ENCODE measurements at places on chromosomes 1 and 21.
A peak's percentile ranks its signal among the peaks of the same experiment; 100 is the strongest.

- no peak for DNase-seq
Observed at GRCh38 chr1:229231754-229232119, 39.2 kb upstream of the RAB4A start.

DNA sequence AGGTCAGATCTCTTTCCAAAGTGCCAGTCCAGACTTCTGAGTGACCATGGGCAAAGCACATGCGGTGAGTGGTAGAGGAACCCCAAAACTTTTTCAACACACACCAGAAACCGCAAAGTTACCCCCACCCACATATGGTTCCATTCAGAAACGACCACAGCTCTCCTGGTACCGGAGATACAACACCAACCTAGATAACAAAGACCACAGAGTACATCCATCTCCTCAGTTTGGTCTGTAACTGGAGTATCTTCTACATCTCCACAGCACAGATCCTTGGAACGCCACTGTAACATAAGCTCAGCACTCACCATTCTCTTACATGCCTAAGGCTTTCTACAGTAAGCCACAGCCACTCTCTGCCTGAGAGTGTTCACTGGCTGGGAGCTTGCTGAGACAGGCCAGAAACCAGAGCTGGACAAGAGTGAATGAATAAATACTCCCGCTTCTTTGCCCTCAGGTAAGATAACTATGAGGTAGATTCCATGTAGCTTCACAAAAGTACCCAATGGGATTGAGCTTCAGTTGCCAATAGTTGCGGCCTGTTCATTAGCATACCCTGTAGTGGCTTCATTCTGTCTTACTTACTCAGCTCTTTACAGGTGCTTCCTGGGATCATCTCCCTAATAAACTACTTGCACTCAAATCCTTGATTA, 81.8 kb downstream of the SMYD3 start:
- no peak for DNase-seq

DNA sequence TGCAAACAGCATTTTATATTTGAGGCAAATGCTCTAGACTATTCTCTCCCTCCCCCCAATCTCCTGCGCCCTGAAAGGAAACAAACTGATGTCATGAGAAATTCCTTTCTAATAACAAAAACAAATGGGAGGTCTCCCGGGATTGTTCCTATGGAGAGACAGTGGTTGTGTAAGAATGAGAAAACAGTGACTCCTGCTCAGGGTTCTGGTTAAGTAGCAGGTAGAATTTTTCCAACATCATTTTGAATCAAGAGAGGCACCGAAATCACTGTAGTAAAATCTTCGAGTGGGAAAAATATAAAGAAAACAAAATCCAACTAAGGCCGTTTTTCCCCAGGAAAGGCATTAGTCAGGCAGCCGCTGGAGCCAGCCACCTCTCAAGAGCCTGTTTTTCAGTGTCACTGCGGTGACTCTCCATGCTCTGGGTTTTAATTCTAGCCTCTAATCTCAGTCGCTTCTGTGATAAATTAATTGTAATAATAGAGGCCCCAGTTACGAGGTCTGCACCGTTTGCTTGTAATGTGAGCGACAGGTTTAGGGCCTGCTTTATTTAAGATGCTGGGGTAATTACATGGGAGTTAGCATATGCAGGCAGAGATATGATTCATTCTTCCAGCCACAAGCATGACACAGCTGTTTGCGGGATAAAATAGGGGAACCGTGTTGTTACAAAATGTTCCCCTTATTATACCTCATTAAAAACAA, 80.3 kb downstream of the RNF220 start:
- DNase-seq = no peak

GRCh38 chr1:163467289-163467688, 145.5 kb downstream of the NUF2 start:
- no peak for DNase-seq

DNA sequence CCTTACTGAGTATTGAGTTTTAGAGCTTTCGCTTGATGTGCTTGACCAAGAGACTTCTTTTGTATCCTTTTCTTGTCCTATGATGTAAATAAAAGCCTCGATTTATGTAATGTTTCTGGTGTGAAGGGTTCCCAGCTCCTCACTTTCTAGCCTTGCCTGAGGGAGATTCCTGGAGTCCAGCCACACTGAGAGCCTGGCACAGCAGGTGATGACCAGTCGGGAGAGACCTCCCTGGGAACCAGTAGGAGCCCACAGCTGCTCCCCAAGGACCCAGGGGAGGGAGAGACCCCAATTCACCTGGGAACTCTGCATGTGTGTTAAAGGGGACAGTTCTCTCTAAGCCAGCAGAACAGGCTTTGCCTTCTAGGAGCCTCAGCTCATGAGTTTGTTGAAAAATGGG, 8.9 kb downstream of the C1orf115 start:
- no peak for DNase-seq

DNA sequence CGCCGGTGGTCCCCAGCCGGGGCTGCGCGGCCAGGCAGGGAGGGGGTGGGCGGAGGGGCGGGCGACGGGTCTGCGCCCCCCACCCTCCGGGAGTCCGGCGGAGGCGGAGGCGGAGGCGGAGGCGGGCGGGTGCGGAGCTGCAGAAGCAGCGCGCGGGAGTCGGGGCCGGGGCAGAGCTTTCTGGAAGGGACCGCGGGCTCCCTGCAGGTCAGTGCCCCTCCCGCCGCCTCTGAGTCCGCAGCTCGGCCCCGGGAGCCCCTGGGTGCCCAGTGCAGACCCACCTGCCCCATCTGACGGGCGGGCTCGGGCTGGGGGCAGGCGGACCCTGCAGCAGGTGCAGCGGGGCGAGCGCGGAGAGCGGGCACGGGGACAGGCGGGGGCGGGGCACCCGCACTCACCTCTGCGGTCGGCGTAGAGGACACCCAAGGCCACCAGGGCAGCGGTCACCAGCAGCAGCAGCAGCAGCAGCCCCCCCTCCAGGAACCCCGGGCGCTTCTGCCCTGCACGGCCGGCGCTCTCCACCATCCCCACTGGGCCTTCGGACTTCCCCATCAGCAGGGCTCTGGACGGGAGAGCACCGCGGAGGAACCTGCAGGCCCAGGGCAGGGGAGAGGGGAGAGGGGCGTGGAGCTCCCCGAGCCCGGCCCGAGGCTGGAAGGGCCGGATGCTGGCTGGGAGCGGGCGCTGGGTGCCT, 3.7 kb downstream of the MMEL1 start:
- no peak for DNase-seq

DNA sequence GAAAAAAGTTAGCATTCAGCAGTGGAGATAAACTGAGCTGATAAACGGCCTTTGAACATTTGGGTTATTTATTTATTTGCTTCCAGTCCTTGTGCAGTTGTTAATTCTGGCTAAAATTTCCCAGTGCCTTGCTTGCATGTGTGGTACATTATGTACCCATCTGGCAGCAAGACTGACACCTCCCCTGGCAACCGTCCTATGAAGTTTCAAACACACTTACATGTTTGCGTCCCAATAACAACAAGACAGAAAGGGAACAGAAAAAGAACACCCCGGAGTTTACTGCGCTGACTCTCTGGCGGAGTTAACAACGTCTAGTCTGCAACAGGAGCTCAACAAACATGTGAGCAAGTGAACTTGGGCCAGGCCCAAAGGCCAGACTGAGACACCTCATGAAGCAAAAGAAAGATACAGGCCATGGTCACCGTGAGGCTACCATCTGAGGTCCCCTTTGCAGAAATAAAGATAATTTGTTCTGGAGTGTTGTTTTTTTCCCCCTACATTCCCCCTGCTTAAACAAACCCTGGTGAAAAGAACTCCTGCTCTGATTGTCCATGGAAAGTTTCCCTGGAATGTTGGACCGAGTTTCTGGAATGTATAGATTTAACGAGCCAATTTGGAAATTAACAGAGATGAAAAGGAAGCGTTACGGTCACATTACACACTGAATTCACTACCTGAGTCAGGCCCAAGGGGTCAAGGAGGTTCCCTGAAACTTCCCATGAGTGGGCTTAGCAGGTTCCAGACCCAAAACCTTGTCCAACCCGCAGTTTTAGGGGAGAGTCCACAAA, 33.4 kb downstream of the TRABD2B start:
- no peak for DNase-seq

DNA sequence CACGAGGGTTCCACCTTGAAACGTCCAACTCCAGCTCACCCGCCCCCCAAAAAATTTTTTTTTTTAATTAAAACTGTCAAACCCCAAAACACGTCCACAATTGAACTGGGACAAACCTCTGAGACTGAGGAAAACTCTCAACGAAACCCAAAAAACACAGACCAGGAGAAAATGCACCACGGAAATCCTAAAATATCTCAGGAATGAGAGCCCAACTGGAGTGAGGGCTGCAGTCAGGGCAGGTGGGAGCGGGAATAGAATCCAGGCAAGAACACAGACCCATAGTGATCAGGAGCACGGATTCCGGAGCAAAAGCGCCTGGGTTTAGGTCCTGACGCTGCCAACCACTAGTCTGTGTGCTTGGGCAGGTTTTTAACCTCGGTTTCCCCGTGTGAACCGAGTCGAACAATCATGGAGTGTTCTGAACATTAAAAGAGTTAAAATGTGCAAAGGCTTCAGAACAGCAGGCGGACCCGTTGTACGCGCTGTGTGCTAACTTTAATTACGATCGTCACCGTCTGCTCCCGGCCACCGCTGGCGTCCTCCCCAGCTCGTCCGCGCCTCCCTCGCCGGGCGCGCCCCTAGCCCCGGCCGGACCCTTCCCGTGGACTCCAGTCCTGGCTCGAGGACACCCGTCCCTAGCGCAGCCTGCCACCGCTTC, 624 bp downstream of the ARHGAP29 start:
- no peak for DNase-seq

GRCh38 chr21:33543505-33544129, 779 bp downstream of the SON start:
- no peak for DNase-seq

- DNase-seq = no peak
Observed at GRCh38 chr1:246072456-246072955, 434.6 kb downstream of the SMYD3 start.

- DNase-seq = no peak
Observed at GRCh38 chr1:185483664-185484450, 166.8 kb upstream of the IVNS1ABP start.

- no peak for DNase-seq
Observed at GRCh38 chr1:248918131-248918530, 12.1 kb downstream of the PGBD2 start.

- no peak for DNase-seq
Observed at GRCh38 chr21:46295996-46296752, 10.0 kb downstream of the YBEY start.

GRCh38 chr1:2985694-2986548, 35.3 kb upstream of the ACTRT2 start:
- no peak for DNase-seq

- DNase-seq = no peak
Observed at GRCh38 chr1:154353460-154353904, 28.2 kb downstream of the ATP8B2 start.

- DNase-seq = no peak
Observed at GRCh38 chr1:27161594-27161993, 6.7 kb upstream of the SLC9A1 start.

DNA sequence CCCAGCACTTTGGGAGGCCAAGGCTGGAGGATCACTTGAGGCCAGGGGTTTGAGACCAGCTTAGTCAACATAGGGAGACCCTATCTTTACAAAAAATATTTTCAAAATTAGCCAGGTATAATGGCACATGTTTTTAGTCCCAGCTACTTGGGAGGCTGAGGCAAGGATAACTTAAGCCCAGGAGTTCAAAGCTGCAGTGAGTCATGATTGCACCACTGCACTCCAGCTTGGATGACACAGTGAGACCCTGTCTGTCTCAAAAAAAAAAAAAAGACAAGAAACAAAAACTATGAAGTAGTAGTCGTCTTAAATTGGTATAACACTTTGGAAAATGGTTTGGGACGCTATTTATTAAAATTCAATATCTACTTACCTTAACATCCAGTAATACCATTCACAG, 7.7 kb downstream of the AIM2 start:
- no peak for DNase-seq

GRCh38 chr21:42939582-42940413, 14.4 kb upstream of the ERVH48-1 start:
- no peak for DNase-seq

- no peak for DNase-seq
Observed at GRCh38 chr1:147579532-147579931, 38.2 kb downstream of the BCL9 start.

GRCh38 chr1:176880955-176881595, 283.4 kb downstream of the ASTN1 start:
- peak; percentile 14 for DNase-seq

- no peak for DNase-seq
Observed at GRCh38 chr1:8661185-8662110, 156.0 kb downstream of the RERE start.

DNA sequence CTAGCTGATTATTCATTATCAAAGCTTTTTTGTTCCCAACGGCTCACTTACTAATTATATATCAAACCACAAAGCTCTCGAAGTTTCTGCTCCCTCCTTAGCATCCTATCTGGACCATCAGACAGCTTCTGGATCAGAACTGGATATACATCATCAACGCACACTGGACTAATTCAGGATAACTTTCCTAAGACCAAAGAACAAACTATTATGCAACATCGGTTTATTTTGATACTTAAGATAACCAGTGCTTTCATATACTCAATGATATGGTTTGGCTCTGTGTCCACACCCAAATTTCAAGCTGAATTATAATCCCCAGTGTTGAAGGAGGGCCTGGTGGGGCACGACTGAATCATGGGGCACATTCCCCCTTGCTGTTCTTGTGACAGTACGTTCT, 110.8 kb downstream of the SMYD3 start:
- DNase-seq = no peak

- DNase-seq = no peak
Observed at GRCh38 chr1:7479571-7479970, 291.5 kb upstream of the VAMP3 start.

DNA sequence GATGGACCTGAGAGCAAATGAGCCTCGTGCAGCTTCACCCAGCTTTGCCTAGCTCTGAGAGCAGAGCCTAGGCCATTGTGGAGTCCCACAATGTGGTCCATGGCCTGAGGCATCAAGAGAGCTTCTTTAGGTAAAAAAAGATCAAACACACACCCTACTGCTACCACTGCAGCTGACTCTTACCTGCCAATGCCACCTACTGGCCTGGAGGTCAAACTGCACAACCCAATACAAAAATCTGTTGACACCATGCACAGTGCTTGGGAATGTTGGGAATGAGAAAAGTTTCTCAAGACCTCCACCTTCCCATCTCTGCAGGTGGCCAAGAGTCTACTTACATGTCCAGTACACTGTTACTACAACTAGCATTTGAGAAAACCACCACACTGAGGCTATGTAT, 60.6 kb downstream of the UCHL5 start:
- DNase-seq = no peak

GRCh38 chr1:198519639-198520501, 20.6 kb downstream of the ATP6V1G3 start:
- no peak for DNase-seq

- no peak for DNase-seq
Observed at GRCh38 chr1:229710746-229711145, 84.7 kb downstream of the URB2 start.

- DNase-seq = no peak
Observed at GRCh38 chr1:231188072-231188471, 26.2 kb downstream of the TRIM67 start.

Measured in activated CD8-positive, alpha-beta memory T cell treated with anti-CD3 and anti-CD28 coated beads for 48 hours (primary cell).